Glomerular endothelial cell (primary cell): ENCODE measurements at places on chromosomes 16 and 17. TPM values are rescaled to one million over a fixed set of nuclear protein-coding genes. Genes with fewer than 3 reads are reported as not detected.

The FA2H gene
- 0.34 TPM in 1 of 2 replicates, not detected in the other for total RNA-seq

The PRSS53 gene
- total RNA-seq: 0.68 and 4.8 TPM in 2 replicates

The SLC35G6 gene
- not detected in 2 replicates for total RNA-seq

The RNF222 gene
- not detected in 2 replicates for total RNA-seq
